Activated naive CD4-positive, alpha-beta T cell treated with anti-CD3 and anti-CD28 coated beads for 36 hours (primary cell): ENCODE measurements at places on chromosomes 3 and 15.

GRCh38 chr3:122890077-122890719 lies 95.3 kb downstream of the SLC49A4 start:
- DNase-seq = peak; percentile 65

DNA sequence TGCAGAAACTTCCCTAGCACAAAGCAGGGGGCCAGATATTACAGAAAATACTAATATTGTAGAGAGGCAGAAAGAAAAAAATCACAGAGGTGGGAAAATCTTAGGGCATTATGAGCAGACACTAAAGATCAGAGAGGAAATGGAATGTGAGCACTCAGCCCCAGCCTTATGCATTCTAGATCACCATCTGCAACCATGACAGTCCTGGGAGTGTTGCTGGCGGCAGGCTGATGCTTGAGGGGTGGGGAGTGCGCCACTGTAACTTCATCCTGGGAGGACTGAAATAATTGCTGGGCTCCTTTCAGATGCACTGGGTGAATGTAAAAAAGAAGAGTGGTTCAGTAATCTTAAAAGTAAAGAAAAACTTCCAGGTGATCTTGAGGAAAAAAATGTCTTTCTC lies 427.6 kb upstream of the SEMA6D start:
- DNase-seq = no peak

GRCh38 chr3:72279631-72280041 lies 494.7 kb upstream of the PROK2 start:
- DNase-seq = no peak

DNA sequence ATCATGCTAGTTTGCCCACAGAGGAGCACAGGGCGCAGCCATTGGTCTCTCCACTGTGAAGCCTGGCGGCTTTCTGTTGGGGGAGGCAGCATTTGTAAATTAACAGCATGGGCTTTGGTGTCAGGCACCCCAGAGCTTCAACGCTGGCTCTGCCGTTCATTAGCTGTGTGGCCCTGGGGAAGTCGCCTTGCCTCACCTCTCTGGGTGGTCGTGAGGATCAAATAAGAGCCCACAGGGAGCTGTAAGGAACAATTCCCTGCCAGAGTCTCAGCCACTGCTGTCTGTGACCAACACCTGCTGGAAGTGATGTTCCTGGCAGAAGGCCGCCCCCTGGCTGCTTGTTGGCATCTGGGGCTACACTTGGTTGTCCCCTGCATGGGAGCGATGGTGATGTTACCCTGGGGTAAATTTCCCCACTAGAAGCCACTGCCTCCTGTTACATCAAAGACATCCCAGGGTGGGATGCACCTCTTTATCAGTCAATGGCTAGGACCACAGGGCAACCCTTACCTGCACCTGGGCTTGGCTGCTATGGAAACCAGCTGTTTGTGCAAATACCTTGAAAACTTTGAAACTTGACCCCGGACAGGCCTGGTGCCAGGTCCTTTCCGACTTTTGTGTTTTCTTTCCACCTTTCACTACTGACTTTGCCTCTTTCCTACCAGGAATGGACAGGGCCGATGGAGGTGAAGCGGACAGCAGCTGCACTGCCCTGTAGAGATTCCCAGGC lies 36.9 kb downstream of the DNASE1L3 start:
- DNase-seq = peak; percentile 83

DNA sequence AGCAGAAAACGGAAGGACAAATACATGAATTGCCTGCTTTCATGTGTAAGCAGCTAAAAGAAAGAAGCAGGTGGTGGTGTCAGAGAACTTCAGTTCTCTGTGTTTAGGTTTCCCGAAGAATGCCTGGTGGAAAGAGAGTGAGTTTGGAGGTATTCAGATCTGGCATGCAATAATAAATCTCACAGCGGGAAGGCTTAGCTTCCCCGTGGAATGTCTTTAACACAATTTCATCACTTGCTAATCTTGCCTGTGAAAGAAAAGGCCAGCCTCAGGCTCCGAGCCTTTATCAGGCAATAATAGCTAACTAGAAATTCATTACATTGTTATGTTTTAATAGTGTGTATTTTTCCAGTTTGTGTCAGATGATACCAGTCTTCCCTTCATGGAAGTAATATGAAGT lies 220.3 kb downstream of the PDZRN3 start:
- DNase-seq = no peak

DNA sequence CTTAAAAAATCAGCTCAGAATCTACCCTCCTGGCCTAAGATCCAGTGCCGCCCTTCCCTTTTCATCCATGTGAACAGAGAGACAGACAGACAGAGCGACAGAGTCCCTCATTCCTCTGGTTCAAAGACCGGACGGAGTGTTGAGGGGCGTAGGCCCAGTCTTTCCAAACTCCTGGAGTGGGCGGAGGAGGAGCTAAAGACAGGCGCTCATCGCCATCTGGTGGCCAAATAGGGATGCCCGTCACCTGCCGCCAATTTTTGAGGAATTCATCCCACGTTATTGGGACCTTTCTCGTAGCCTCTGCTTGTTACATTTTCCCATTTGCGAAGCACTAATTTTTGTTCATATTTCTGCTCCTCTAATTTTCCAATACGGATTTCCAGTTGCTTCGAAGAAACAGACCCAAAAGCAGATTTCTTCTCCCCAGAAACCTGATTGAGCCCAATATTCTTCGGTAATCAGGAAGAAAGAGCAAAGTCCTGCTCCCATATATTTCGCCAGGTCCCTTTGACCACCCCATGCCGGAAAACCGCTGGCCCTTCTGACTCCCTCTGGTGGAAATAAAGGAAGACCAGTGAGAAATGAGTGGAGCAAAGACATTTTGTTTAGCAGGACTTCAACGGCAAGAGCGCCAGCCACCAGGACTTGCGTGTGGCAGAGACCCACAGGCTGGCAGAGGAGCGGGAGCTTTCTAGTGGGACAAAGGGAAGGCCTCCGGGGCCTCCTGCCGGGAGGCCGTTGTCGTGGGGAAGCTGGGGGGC lies 88.0 kb downstream of the LRRK1 start:
- peak; percentile 79 for DNase-seq

DNA sequence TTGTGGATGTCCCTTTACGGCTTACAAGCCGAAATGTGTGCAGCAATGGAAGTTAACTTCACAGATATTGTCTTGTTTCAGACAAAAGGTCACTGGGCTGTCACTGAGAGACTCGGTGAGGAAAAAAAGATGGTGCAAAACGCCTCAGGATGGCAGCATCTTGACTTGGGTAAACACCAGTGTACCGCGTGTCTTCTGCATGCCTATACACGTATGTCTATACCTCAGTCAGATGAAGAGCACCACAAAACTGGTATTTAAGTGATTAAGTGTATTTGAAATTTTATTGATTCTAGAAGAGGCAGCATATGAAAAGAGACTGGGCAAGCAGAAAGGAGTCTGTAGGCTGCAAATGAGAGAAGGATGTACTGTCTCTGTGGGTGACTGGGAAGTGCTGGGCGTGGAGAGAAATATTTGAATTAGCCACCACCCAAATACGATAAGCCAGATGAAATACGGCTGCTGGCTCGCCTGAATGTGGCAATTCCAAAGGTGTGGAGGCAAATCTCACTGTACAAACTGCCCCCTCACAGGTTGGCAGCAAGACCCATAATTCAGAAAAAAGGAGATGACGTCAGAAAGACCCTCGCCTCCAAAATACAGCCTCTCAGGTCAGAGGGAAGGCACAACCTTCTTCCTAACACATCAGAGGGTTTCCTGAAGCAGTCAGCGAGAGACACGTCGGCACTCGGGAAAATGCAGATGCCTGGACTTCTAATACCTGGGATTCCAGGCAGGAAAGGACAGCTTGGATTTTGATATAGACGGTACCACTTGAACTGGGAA lies 53.4 kb upstream of the NEO1 start:
- DNase-seq = no peak

GRCh38 chr3:125585595-125586223 lies 9.6 kb downstream of the OSBPL11 start:
- peak; percentile 70 for DNase-seq

- DNase-seq = no peak
Observed at GRCh38 chr3:194169595-194169994, 33.6 kb downstream of the HES1 start.

DNA sequence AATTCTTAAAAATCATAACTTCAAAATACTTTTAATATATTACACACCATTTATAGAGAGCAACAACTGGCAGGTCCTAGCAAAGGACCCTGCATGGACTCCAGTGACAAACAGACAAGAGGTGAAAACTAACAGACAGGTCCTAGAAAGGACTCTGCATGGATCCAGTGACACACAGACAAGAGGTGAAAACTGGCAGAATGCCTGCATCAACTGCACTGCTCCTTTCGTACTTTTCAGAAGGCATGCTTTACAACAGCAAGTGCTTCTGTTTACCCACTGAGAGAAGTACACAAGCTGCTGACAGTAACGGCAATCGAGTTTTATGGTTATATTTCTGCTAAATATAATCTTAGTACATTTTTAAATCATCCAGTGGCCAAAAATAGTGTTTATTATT lies 24.3 kb upstream of the GP5 start:
- DNase-seq = no peak

DNA sequence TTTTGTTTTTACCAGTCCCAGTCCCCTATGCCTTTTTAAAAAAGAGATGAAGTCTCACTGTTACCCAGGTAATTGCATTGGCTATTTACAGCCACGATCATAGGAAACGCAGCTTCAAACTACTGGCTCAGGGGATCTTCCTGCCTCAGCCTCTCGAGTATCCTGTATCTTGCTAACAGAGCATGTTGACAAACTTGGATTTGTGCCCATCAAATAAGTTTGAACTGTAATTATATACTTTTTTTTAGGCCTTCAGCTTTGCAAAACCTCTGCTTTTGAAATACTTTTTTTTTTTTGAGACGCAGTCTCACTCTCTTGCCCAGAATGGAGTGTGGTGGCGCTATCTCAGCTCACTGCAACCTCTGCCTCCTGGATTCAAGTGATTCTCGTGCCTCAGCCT lies 3.0 kb upstream of the EDEM1 start:
- DNase-seq = no peak

GRCh38 chr3:4972652-4973643 lies 6.3 kb upstream of the BHLHE40 start:
- DNase-seq = no peak

GRCh38 chr3:77500721-77501120 lies 460.8 kb downstream of the ROBO2 start:
- no peak for DNase-seq

DNA sequence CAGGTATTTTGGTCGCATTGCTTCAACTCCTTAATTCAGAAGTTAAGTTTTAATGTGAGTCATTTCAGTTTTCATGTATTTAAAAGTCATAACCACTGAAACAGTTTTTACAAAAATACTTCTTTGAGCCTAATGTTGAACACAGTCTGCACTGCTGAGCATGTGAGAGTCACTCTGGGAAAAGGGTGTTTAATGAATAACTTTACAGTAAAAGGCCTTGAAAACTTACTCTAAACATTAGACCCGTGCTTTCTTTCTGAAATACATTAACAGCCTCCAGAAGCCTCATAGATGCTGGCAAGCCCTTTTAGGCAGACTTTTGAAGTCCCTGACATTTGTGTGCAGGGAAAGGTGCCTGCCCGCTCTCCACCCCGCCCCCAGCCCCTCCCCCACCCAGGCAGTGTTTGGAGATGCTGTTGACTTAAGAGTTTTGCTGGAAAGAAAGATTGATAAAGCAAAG lies 68.9 kb upstream of the NR2F2 start:
- DNase-seq = no peak

GRCh38 chr3:45154641-45155147 lies 8.5 kb upstream of the CDCP1 start:
- DNase-seq = no peak

DNA sequence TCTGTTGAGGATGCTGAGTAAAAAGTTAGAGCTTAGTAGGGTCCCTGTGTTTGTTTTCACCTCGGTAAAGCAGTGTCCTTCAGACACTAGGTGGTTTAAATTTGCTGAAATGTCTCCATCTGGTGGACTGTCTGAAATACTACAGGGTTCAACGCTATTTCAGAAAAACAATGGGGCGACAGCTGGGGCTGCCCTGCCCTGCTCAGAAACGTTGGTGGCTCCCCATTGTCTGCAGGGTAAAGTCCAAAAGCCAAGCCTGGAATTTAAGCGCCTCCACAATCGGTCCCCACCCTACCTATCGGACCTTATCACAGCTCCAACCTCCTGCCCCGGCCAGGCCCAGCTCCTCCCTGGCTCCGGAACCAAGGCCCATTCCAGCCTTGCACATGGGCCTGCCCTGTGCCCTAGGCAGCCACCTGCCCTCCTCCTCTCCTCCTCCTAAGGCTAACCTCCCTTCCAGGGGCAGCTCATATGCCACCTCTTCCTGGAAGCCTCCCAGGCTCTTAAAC lies 4.3 kb upstream of the TSEN2 start:
- peak; percentile 23 for DNase-seq

DNA sequence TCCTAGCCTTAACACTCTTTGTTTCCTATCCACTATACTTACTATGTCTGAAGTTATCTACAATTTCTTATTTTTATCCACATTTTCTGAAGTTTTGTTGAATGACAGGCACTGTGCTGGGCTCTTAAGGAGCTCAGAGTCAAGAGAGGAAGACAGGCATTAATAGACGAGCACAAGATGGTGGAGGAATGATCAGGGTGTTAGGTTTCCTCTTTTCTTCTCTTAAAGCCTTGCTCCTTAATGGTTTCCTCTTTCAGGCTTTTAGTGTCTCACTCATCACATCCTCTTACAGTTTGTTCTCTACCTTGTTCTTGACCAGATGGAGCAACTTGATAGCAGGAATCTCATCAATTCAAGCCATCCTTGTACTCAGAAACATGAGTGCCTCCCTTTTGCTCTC lies 52.9 kb upstream of the BCL6 start:
- DNase-seq = no peak

DNA sequence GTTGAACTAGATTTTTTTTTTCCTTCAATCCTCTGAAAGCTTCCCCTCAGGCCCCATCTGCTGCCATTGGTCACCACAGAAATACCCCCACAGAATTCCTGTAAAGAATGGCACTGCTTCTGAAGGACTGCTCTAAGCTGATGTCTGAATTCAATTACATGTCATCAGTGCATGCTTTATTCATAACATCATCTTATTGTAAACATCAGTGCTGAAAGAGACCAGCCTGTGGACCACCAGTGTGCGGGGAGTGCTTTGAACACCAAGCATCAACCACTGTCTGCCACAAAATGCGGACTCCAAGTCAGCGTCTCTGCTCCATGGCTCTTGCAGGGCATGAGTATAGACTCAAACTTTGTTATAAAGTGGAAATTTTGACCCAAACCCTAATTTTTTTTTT lies 11.6 kb downstream of the PHLDB2 start:
- no peak for DNase-seq
